Thyroid gland (tissue), 4 donors: ENCODE measurements at places on chromosomes 16 and 17. TPM values are rescaled to one million over a fixed set of nuclear protein-coding genes. Genes with fewer than 3 reads are reported as not detected.

Gene GGT6
- total RNA-seq = not detected

Gene RPRML
- not detected for total RNA-seq

Gene MFAP4
- 63.4 TPM for total RNA-seq

Gene ZNF200
- 8.5 TPM for total RNA-seq

Gene SLC6A4
- total RNA-seq = under 0.01 TPM

Gene TOX3
- total RNA-seq = not detected

Gene CRISPLD2
- total RNA-seq = 261 TPM

Gene CPHXL2
- not detected for total RNA-seq

GRCh38 chr16:31700200-31700529 is 172.5 kb downstream of the AHSP start:
- no peak overlapping the region for H3K27ac ChIP-seq
- no peak for DNase-seq
- peaks cover 8% of the 10 kb centered on the region for H3K4me1 ChIP-seq
- H3K36me3 ChIP-seq = peaks cover 21% of the 10 kb centered on the region

DNA sequence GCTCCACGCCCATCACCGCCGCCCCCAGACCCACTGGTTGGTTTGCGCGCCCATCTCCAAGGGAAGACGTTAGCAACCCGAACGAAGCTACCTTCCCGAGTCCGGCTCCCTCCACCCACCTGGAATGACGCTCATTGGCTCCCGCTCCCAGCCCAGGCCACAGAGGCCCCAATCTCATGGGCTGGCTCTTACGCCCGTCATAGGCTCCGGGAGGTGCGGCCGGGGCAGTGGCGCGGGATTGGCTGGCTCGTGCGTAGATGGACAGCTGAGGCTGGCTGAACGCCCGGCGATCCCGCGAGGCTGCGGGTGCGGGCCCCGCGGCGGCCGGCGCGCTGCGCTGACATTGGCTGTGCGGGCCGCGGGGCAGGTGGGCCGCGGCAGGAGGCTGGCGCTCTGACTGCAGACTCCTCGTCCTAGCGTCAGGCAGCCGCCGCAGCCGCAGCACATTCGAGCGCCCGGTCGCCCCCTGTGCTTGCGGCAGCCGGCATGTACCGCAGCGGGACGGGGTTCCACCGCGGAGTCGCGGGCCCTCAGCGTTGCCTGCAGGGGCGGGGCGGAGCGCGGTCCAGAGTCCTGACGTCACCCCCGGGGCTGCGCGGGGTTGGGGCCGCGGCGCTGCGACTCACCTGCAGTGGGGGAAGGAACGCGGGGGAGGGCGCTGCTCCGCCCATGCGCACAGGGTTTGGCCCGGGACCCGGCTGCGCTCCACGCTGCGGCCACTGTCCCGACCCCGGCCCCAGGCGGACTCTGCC is 453 bp upstream of the MYH10 start:
- no peaks in the 10 kb centered on the region for H3K27me3 ChIP-seq
- H3K4me3 ChIP-seq = peak overlapping the region; percentile 87
- peak overlapping the region; percentile 95 for H3K27ac ChIP-seq
- DNase-seq = peak; percentile 99
- no peaks in the 10 kb centered on the region for H3K4me1 ChIP-seq
- H3K36me3 ChIP-seq = no peaks in the 10 kb centered on the region

- no peaks in the 10 kb centered on the region for H3K27me3 ChIP-seq
- no peaks in the 10 kb centered on the region for H3K36me3 ChIP-seq
- no peak overlapping the region for H3K4me3 ChIP-seq
- DNase-seq = no peak
- no peaks in the 10 kb centered on the region for H3K4me1 ChIP-seq
- no peak overlapping the region for H3K27ac ChIP-seq
Measured at GRCh38 chr17:16947470-16947869, 24.4 kb downstream of the TNFRSF13B start.

GRCh38 chr17:1999557-2000251 is 25.4 kb downstream of the RTN4RL1 start:
- H3K4me3 ChIP-seq = no peak overlapping the region
- no peaks in the 10 kb centered on the region for H3K36me3 ChIP-seq
- no peak overlapping the region for H3K27ac ChIP-seq

DNA sequence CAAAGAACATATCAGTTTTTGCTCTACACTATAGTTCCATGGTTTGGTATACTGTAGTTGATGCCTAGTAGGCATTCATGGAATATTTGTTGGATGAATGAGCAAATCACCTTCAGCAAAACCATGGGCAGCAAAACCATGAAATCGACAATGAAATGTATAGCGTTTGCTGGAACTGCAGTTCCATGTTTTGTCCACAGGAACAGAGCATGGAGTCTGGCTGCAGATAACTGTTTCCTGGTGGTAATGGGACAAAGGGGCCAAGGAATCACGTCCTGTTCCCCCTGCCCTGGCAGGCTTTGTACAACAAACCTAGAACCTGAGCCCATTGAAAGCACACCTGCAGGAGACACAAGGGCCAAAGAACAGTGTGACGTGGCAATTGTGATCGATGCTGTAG is 101.1 kb downstream of the USP31 start:
- peaks cover 4% of the 10 kb centered on the region for H3K4me1 ChIP-seq
- no peak for DNase-seq
- no peak overlapping the region for H3K4me3 ChIP-seq
- no peaks in the 10 kb centered on the region for H3K27me3 ChIP-seq
- H3K36me3 ChIP-seq = no peaks in the 10 kb centered on the region
- H3K27ac ChIP-seq = no peak overlapping the region

DNA sequence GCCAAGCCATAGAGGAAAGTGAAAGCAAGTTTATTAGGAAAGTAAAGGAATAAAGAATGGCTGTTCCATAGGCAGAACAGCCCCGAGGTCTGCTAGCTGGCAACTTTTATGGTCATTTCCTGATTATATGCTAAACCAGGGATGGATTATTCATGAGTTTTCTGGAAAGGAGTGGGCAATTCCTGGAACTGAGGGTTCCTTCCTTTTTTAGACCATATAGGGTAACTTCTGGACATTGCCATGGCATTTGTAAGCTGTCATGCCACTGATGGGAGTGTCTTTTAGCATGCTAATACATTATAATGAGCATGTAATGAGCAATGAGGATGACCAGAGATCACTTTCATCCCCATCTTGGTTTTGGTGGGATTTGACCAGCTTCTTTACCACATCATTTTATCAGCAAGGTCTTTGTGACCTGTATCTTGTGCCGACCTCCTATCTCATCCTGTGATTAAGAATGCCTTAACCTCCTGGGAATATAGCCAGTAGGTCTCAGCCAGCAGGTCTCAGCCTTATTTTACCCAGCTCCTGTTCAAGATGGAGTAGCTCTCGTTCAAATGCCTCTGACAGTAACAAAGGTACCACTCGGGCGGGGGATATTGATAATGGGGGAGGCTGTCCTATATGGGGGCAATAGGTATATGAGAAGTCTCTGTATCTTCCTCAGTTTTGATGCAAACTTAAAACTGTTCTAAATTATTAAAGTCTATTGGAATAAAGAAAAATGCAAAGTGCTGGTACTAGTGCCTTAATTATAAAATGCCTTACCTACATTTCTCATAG is 38.9 kb upstream of the HELZ start:
- no peaks in the 10 kb centered on the region for H3K4me1 ChIP-seq
- no peak for DNase-seq
- no peak overlapping the region for H3K4me3 ChIP-seq
- H3K36me3 ChIP-seq = no peaks in the 10 kb centered on the region

GRCh38 chr16:89114159-89114981 is 20.7 kb downstream of the ACSF3 start:
- H3K4me1 ChIP-seq = no peaks in the 10 kb centered on the region
- H3K27ac ChIP-seq = no peak overlapping the region
- no peak for DNase-seq
- H3K36me3 ChIP-seq = peaks cover 36% of the 10 kb centered on the region

DNA sequence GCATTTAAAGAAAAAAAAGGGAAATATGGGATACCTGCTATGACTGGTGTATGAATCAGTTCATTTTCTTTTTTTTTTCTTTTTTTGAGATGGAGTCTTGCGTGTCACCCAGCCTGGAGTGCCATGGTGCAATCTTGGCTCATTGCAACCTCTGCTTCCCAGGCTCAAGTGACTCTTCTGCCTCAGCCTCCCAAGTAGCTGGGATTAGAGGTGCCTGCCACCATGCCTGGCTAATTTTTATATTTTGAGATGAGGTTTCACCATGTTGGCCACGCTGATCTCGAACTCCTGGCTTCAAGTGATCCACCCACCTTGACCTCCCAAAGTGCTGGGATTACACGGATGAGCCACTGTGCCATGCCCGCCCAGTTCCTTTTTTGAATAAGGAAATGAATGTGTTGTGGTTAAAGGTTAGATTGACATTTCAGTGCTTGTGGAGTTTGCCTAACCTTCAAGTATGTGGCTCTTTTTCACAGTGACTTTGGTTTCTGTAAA is 7.7 kb downstream of the HAPSTR1 start:
- H3K27me3 ChIP-seq = no peaks in the 10 kb centered on the region
- DNase-seq = peak; percentile 26

DNA sequence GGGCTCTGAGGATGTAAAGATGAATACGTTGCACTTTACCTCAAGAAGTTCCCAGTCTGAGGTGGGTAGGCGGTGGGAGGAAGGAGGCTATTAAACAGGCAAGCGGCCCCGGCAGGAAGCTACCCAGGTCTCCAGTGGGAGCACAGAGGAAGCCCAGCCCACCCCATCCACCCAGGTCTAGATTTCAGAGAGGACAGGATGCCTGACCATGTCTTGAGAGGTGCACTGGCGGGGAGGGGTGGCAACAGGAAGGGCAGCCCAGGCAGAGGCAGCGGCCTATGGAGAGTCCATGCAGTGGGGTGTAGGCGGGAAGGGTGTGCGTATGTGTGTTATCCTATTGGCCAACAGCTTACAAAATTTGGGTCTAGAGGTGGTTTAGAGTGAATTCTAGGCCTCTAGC is 13.9 kb downstream of the SARM1 start:
- DNase-seq = peak; percentile 35
- peaks cover 10% of the 10 kb centered on the region for H3K36me3 ChIP-seq
- H3K27me3 ChIP-seq = no peaks in the 10 kb centered on the region
- H3K27ac ChIP-seq = no peak overlapping the region
- H3K4me1 ChIP-seq = peaks cover 18% of the 10 kb centered on the region
- no peak overlapping the region for H3K4me3 ChIP-seq

DNA sequence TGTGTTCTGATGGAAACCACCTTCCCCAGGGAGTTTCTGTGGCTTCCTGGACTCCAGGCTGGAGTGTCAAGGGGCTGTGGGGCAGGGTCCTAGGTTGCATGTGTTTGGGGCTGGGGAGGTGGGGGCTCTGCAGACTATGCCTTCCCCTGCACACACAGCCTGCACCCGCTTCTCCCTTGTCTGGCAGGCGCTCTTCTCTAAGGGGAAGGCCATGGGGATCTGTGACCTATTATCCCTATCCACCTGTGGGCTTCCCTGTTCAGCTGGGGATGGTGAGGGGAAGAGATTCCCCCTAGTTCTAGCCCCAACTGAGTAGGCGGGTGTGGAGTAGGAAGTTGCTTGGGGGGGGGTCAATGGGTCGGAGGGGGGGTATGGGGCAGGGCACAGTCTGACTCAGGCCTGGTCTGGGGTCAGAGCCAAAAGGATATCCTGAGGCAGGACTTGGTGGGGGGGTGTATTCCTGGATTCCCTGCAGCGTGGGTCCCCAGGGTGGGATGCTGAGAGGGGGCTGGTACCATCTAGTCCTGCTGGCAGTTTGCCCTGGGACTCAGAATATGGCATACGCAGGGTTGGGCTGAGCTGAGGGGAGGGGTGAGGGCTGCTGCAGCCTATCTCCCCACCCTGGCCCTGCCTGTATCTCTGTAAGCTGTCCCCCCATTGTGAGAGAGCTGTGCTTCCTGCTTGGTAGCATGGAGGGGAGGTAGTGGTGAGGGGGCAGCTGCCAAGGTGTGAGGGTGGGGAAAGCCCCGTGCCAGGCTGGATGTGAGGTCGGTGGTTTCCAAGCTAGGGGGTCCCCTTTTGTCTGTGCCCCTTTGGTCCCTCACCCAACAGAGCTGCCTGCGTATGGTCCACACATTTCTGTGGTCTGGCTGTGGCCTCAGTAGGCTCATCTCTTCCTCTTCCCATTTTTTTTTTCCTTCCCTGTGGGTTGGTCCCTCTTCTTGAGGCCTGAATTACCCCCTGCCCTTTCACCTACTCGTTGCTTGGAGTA is 14.7 kb downstream of the RARA start:
- no peaks in the 10 kb centered on the region for H3K36me3 ChIP-seq
- H3K27ac ChIP-seq = peak overlapping the region; percentile 93
- H3K4me3 ChIP-seq = no peak overlapping the region

GRCh38 chr17:21300601-21301571 is 16.4 kb downstream of the MAP2K3 start:
- H3K4me1 ChIP-seq = no peaks in the 10 kb centered on the region
- no peak overlapping the region for H3K4me3 ChIP-seq
- no peaks in the 10 kb centered on the region for H3K27me3 ChIP-seq
- H3K27ac ChIP-seq = no peak overlapping the region
- peaks cover 52% of the 10 kb centered on the region for H3K36me3 ChIP-seq

- H3K27me3 ChIP-seq = no peaks in the 10 kb centered on the region
- peak; percentile 39 for DNase-seq
- H3K27ac ChIP-seq = no peak overlapping the region
- H3K4me3 ChIP-seq = no peak overlapping the region
- H3K36me3 ChIP-seq = no peaks in the 10 kb centered on the region
- peaks cover 47% of the 10 kb centered on the region for H3K4me1 ChIP-seq
Measured at GRCh38 chr16:29761882-29762281, 16.1 kb upstream of the C16orf54 start.

DNA sequence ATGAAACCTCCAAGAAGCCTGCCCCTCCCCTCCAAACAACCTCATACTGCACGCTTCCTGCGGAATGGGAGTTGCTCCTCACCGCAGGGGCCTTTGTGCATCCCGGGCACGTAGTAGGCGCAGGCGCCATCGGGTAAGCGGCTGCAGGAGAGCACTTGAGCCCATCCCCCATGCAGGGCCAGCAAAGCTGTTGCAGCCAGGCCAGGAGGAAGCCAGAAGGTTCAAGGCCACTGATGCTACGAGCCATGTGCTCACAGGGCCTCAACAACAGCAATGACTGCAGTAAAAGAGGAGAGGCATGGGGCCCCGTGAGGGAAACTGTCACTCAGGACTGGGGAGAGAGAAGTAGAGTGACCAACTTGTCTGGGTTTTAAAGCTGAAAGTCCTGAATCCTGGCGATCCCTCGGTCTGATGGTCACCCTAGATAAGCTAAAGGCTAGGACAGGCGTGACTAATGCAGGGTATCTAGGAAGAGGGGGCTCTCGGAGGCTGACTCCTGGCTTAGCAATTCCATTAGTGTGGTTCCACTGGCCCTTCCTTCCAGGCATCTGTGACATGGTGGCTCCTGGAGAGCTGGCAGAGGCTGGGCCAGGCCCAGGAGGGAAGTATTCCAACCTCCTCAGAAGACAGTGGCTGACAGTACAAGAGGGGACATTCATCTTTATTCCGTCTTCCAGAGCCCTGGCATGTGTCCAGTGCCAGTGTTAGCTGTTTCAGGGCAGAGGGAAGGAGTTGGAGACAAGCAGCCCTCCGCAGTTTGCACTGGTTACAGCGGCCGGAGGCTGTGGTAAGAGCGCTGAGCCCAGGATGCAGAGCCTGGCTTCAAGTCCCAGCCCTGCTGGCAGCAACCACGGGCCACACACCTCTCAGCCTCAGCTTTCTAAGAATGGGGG is 20.8 kb downstream of the GOSR2 start:
- H3K4me1 ChIP-seq = peaks cover 10% of the 10 kb centered on the region
- H3K4me3 ChIP-seq = no peak overlapping the region
- DNase-seq = peak; percentile 36
- no peaks in the 10 kb centered on the region for H3K27me3 ChIP-seq
- H3K27ac ChIP-seq = no peak overlapping the region
